ENCODE measurements at places on chromosomes 12 and 14. TPM values are rescaled to one million over a fixed set of nuclear protein-coding genes. Genes with fewer than 3 reads are reported as not detected.

Gene RAB5B
- total RNA-seq, result 80.6 TPM

Gene PMCH
- total RNA-seq, result not detected

Gene MAP4K5
- 31.4 TPM for total RNA-seq

Gene LRFN5
- not detected for total RNA-seq

Gene RPS29
- total RNA-seq, result 506 TPM

Gene KSR2
- total RNA-seq, result under 0.01 TPM

Gene CDCA3
- 0.68 TPM for total RNA-seq

Gene ZFYVE26
- total RNA-seq, result 15.7 TPM

Gene KRT77
- not detected for total RNA-seq

Gene SRRM4
- not detected for total RNA-seq

Gene MRPL42
- total RNA-seq, result 130 TPM

Gene SLC38A2
- 1,092 TPM for total RNA-seq

Gene GLT1D1
- not detected for total RNA-seq

Gene LPAR5
- 5.1 TPM for total RNA-seq

Gene DHRS2
- 0.07 TPM for total RNA-seq

Gene FZD10
- 7.5 TPM for total RNA-seq

Gene NINJ2
- total RNA-seq, result 0.36 TPM

Gene HOXC13
- total RNA-seq, result not detected

Gene CCDC175
- total RNA-seq, result not detected

Gene MMP14
- 515 TPM for total RNA-seq

Gene C12orf54
- total RNA-seq, result 3.5 TPM

Gene ZC2HC1C
- total RNA-seq, result 0.68 TPM

Gene TAS2R7
- not detected for total RNA-seq

Gene DBX2
- total RNA-seq, result not detected

Gene SERPINA1
- 9.6 TPM for total RNA-seq

Gene ADCY4
- total RNA-seq, result 0.85 TPM

Gene SLC25A47
- total RNA-seq, result 0.07 TPM

Gene P2RX2
- total RNA-seq, result not detected

Gene CLEC4D
- not detected for total RNA-seq

Gene CARMIL3
- 0.34 TPM for total RNA-seq

Gene EEF1AKMT3
- 6.8 TPM for total RNA-seq

Gene CHGA
- under 0.01 TPM for total RNA-seq

Gene LIN7A
- not detected for total RNA-seq

Gene MYH6
- not detected for total RNA-seq

Gene CHD8
- total RNA-seq, result 47.5 TPM

Gene MRPL52
- total RNA-seq, result 21.1 TPM

Gene NTS
- total RNA-seq, result not detected

Gene GZMB
- not detected for total RNA-seq

Gene GPR68
- total RNA-seq, result 10.5 TPM

Gene TAS2R42
- total RNA-seq, result not detected

Gene MUCL1
- total RNA-seq, result not detected

Gene LRRC10
- total RNA-seq, result not detected

Gene SLCO1B1
- total RNA-seq, result not detected

Gene FITM1
- 0.34 TPM for total RNA-seq

Gene PLBD1
- total RNA-seq, result 3.4 TPM

Gene CNTN1
- total RNA-seq, result 0.21 TPM
